ENCODE measurements at places on chromosomes 13 and 19.

- DNase-seq = no peak
Measured at GRCh38 chr19:7596211-7596937, 711 bp downstream of the CAMSAP3 start.

DNA sequence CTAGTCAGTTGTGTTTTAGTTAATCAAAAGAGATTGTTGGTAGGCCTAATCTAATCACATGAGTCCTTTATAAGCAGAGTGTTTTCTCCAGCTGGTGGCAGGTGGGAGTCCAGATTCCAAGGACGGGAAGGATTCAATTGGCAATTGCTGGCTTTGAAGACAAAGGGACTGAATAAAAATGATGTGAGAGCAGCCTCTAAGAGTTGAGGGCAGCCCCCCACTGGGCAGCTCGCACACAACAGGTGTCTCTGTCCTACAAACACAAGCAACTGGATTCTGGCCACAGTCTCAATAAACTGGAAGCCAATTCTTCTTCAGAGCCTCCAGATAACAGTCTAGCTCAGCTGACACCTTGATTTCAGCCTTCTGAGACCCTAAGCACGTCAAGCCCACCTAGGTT is 915.2 kb downstream of the PCDH9 start:
- no peak for DNase-seq

GRCh38 chr19:49497047-49497788 is 984 bp downstream of the RPS11 start:
- no peak for DNase-seq

- no peak for DNase-seq
Measured at GRCh38 chr19:51692468-51692867, 662 bp upstream of the SPACA6 start.

DNA sequence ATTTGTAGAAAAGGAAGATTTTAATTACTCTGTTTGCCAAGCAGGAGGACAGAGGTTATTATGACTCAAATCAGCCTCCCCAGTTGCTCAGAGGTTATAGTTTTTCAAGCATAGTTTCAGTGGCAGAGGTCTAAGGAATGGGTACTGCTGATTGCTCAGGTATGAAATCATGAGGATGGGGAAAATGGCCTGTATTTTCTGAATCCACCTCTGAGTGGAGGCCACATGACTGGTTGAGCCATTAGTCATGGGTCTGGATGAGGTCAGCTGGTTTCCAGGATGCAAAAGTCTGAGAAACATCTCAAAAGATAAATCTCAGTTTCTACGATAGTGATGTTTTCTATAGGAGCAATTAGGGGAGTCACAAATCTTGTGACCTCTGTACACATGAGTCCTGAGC is 62.8 kb upstream of the CEACAM8 start:
- DNase-seq = no peak

- DNase-seq = no peak
Measured at GRCh38 chr19:55672418-55672817, 2.6 kb upstream of the EPN1 start.

GRCh38 chr19:50607874-50608785 is 31.6 kb downstream of the SYT3 start:
- DNase-seq = peak; percentile 22

DNA sequence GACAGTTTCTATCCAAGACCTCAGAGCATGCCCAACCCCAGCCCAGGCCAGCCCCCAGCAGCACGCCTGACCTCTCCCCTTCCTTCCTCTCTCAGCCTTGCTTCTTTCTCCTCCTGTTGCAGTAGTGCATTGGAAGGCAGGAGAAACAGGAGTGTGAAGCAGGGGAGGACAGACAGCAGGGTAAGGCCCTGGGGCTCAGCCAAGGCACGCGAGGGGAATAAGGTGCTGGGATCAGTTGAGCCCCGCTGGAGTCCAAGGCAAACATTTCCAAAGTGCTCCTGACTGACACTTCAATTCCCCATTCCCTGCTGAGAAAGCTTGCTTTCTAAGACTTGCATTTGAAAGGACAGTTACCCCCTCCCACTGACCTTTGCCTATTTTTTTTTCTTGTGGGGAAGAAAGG is 73.1 kb upstream of the OLFM4 start:
- no peak for DNase-seq

DNA sequence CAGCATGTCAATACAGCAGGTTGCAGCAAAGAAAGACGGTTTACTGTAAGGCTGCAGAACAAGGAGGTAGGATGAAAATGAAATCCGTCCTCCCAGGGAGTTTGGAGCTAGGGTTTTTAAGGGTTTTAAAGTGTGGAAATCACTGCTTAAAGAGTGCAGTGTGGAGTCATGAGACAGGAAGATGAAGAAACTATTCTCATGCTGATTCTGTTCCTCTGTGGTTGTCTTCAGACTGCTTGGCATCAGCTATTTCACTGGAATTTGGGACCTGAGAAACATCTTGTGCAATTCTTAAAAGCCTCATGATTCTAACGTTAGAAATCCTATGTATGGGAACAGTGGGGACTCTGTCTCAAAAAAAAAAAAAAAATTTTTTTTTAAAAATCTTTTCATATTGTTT is 11.4 kb downstream of the ZNF331 start:
- DNase-seq = no peak

DNA sequence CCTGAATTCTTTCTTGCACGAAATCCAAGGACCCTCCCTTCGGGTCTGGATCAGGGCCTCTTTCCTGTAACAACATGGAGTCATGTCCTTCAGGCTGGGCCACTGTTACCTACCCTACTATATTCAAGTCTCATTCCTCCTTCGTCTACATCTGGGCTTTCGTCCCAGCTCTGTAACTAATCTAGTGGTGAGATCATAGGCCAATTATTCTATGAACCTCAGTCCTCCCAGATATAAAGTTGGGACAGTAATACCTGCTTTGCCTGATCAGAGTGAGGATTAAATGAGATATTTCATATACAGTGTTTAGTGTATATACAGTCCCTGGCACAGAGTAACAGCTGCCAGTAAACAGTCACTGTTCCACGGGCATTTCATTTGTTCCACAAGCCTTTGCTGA is 48.3 kb upstream of the ATP12A start:
- DNase-seq = no peak

DNA sequence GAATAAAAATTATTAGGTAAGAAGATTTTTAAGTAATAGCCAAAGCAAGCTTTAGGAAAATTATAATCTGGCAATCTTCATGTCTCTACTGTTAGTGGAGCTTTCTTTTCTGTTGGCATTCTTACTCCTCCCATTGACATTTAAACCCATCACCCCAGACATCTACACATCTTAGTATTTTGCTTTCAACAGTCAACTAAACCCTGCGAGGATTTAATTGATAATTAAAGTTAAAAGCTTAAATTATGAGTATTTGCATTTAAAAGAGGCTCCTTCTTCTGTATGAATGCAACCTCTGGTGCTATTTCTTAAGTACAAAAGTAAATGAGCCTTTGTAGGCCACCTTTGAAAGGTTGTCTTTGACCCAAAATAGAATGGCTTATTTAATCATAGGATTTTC is 148.1 kb downstream of the DACH1 start:
- DNase-seq = no peak

- DNase-seq = no peak
Measured at GRCh38 chr13:31903111-31903815, 128.3 kb upstream of the FRY start.

GRCh38 chr13:97116754-97117153 is 105.4 kb upstream of the MBNL2 start:
- no peak for DNase-seq
